H9 (cell line): ENCODE measurements at places on chromosomes 1 and 21. TPM values are rescaled to one million over a fixed set of nuclear protein-coding genes. Genes with fewer than 3 reads are reported as not detected.

DNA sequence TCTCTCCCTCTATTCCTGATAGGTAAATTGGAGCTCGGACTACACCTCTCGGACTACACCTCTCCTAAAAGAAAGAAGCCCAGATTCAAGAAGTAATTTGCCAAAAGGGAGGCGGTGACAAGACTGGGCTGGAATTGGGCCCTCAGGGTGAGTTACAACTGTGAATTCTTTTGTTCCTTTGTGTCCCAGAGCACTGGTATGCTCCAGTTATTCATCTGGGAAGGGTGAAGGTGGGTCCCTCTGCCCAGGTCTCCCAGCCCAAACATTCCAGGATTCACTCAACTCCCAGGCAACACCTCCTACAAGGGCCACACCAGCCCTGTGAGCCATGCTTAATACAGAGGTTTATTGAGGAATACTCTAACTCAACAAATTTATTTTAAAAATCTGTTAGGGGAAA, 69.2 kb downstream of the LMX1A start:
- DNase-seq = peak; percentile 66
- H3K27me3 ChIP-seq = 0 out of 2 replicates have a peak, but pooled peaks cover 2% of the 10 kb centered on the region
- no peaks in the 10 kb centered on the region for H3K36me3 ChIP-seq
- H3K4me1 ChIP-seq = no peaks in the 10 kb centered on the region
- no peak overlapping the region for H3K4me3 ChIP-seq

GRCh38 chr1:41498804-41499203, 14.3 kb upstream of the EDN2 start:
- no peak for DNase-seq
- no peak overlapping the region for H3K27ac ChIP-seq
- H3K4me1 ChIP-seq = no peaks in the 10 kb centered on the region
- H3K4me3 ChIP-seq = no peak overlapping the region
- H3K27me3 ChIP-seq = no peaks in the 10 kb centered on the region; the same call in 1 of the 2 replicates
- H3K36me3 ChIP-seq = no peaks in the 10 kb centered on the region

- H3K36me3 ChIP-seq = no peaks in the 10 kb centered on the region
- no peak overlapping the region for H3K4me3 ChIP-seq
- H3K27me3 ChIP-seq = no peaks in the 10 kb centered on the region
- DNase-seq = no peak
- no peak overlapping the region for H3K27ac ChIP-seq
Measured at GRCh38 chr21:38925923-38926322, 120.2 kb downstream of the ETS2 start.

DNA sequence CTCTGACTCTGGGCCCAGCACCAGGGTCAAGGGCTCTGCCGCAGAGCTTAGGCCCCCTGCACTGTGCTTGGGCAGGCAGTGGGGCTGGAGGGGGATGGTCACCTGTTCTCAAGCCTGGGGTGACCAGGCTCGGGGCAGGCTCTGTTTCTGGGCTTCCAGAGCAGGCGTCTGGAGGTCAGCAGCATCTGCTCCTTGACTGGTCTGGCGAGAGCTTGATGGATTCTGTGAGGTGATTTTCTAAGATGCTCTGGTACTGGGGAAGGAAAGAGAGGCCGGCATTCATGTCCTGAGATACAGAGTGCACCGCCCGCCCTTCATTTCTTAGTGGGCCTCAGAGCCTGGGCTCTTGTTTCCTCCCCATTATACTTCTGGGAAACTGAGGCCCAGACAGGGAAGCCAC, 24.5 kb downstream of the RAB7B start:
- no peak overlapping the region for H3K4me3 ChIP-seq
- H3K4me1 ChIP-seq = no peaks in the 10 kb centered on the region
- no peaks in the 10 kb centered on the region; the same call in 1 of the 2 replicates for H3K36me3 ChIP-seq
- no peak for DNase-seq

Gene CAPN9
- 0.22 TPM in 1 of 2 replicates, not detected in the other for total RNA-seq

- H3K4me1 ChIP-seq = no peaks in the 10 kb centered on the region
- H3K36me3 ChIP-seq = no peaks in the 10 kb centered on the region
Measured at GRCh38 chr1:231039161-231040018, 664 bp downstream of the FAM89A start.

Gene PTAFR
- total RNA-seq = 1.8 and 1.9 TPM in 2 replicates

GRCh38 chr1:11825131-11825530, 19.1 kb downstream of the CLCN6 start:
- H3K36me3 ChIP-seq = peaks cover 79% of the 10 kb centered on the region
- no peak for DNase-seq
- H3K4me3 ChIP-seq = no peak overlapping the region
- H3K27ac ChIP-seq = no peak overlapping the region

Gene LENEP
- total RNA-seq = 1.4 and 2.8 TPM in 2 replicates

Gene NMNAT2
- 11.4 and 11.5 TPM in 2 replicates for total RNA-seq

Gene CNIH3
- 4.2 and 4.4 TPM in 2 replicates for total RNA-seq

DNA sequence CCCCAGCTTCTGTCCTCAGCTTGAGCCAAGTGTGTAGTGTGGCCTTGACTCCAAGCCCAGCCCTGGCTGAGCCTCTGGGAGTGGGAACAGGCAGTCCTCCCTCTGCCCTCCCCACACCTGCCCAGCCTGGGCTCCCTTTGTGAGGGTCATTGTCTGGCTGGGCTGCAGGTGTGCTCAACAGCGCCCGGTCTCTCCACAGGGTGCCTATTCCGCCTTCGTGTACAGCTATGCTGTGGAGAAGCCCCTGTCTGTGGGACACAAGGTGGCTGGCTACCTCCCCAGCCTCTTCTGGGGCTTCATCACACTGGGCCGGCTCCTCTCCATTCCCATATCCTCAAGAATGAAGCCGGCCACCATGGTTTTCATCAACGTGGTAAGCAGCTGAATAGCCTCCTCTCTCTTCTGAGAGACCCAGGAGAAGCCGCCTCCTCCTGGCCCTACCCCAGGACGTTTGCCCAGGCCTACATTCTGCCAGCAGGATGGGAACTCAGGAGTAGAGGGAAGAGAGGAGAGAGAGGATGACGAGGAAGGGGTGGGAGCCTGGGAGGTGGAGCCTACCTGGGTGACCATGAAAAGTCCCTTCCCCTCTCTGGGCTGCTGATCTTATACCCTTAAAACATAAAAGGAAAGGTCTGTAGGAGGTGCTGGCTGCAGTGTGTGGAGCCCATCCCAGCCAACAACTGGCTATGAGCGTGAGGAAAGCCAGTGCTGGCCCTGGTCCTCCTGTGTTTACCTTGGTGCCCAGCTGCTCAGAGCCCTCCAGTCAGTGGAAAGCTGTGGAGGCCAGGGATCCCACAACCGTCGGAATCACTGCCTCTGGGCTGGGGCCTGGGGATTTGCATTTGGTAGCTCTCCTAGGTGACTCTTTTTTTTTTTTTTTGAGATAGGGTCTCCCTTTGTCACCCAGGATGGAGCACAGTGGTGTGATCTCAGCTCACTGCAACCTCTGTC, 45.7 kb downstream of the ELK4 start:
- no peaks in the 10 kb centered on the region for H3K36me3 ChIP-seq
- H3K4me1 ChIP-seq = no peaks in the 10 kb centered on the region
- peak; percentile 31 for DNase-seq
- no peak overlapping the region for H3K27ac ChIP-seq
- no peak overlapping the region for H3K4me3 ChIP-seq

DNA sequence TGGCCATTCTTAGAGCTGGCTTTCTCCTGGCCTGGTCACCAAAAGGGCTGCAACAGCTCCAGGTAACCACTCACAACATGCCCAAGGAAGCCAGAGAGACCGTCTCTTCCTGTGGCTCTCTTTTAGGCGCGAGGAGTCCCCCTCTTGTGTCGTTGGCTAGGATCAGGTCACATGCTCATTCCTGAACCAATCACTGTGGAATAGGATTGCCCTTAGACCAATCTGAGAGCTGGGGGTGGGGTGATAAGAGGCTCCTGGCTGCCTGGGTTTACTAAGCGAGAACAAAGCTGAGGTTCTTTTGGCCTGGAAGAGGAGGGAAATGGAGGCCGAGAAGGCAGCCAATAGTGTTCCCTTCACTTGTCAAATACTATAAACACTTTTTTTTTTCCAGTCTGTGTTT, 452.1 kb upstream of the PROX1 start:
- H3K27me3 ChIP-seq = no peaks in the 10 kb centered on the region
- no peak for DNase-seq
- H3K4me3 ChIP-seq = no peak overlapping the region

DNA sequence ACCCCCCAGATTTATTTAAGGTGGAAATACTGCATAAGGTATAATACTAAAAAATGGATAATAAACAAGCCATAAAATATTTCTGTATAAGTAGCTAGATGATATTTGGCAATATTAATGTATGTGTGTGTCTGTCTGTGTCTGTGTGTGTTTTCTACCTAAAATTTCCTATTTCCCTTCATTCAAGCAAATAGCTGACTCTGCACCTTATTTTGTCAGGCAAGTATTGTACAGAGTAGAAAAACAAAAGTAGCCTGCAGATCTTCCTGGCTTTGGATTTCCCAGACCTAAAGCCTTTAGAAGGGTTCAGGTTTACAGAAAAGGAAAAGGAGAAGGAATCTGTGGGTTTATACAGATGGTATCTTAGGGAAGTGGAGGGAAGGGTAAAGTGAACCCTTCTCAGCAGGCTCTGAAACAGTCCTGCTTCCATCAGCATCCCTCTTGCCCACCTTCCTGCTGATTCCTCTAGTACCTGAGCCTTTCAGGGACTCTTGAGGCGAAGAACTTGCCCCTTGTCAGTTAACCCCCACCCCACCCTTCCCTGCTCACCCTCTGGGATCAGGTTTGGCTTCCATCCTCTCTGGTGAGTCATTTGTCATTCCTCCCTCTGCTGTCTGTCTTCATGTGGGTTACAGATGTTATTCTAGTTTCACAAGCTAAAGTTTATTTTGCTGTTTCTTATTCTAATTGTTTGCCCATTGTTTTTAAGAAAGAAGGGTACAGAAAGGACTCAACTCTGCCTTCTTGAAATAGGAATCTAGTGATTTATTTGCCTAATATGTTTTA, 21.7 kb upstream of the RGS16 start:
- H3K4me3 ChIP-seq = no peak overlapping the region
- no peak overlapping the region for H3K27ac ChIP-seq
- peaks cover 4% of the 10 kb centered on the region for H3K36me3 ChIP-seq
- H3K27me3 ChIP-seq = no peaks in the 10 kb centered on the region

GRCh38 chr1:110065841-110066240, 4.6 kb downstream of the ALX3 start:
- H3K4me1 ChIP-seq = no peaks in the 10 kb centered on the region; the same call in 1 of the 2 replicates
- peaks cover 4% of the 10 kb centered on the region for H3K36me3 ChIP-seq
- DNase-seq = no peak
- no peak overlapping the region for H3K27ac ChIP-seq
